ENCODE measurements at places on chromosomes 12 and 14. TPM values are rescaled to one million over a fixed set of nuclear protein-coding genes. Genes with fewer than 3 reads are reported as not detected.

Gene DENND5B
- total RNA-seq = 61.6 TPM

Gene RCOR1
- 23.3 TPM for total RNA-seq

Gene ABCD4
- total RNA-seq = 78.2 TPM

Gene DDIT3
- total RNA-seq = 37.2 TPM

Gene SIRT4
- 9.5 TPM for total RNA-seq

Gene DBX2
- total RNA-seq = 0.22 TPM

Gene IAPP
- not detected for total RNA-seq

All from camera-type eye (tissue), 1 donor.